Calu3 (cell line): ENCODE measurements at places on chromosomes 5 and 9.

DNA sequence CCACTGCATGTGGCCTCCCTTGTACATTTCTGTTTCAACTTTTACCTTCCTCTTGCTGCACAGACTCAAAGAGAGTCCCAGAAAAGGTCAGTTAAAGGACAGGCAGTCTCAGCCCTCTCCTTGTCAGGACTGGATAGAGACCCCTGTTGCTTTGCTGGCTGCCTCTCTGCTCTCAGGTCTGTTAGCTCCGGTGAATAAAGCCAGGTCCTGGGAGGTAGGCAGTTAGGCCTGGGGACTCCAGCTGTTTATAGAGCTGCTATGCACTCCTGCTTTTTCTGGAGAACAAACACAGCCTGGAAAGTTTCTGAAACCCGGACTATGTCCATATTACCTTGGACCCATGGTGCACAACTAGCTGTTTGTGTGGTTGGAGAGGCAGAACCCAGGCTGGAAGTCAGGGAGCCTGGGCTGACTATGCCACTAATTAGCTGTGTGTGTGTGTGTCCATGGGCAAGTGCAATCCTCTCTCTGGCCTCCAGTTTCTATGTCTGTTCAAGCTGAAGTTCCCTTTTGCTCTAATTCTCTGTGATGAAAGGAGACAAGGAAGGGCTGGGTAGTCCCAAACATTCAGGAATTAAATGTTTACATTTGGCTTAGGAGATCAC is 42.9 kb downstream of the GLRA1 start:
- no peak for DNase-seq

GRCh38 chr5:149417711-149418368 is 38.7 kb upstream of the IL17B start:
- DNase-seq, result no peak

- no peak for DNase-seq
Observed at GRCh38 chr9:129310666-129311350, 132.7 kb upstream of the IER5L start.

DNA sequence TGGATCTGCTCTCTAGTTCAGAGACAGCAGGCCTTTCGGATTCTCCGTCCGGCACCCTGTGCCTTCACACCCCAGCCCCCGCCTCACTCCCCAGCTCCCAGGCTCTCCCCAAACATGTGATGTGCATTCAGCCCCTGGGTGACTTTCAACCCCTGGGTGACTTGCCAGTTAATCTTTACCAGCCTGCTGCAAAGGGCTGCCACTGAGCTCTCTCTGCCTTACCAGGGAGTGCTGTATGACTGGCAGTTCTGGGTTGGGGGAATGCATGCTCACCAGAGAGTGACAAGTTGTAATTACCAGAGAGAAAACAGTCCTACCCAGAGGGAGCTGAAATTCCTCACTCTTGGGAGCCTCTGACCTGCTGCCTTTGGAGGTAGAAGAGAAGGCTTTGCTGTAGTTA is 4.9 kb upstream of the ADRA1B start:
- DNase-seq, result peak; percentile 82
